ENCODE measurements at places on chromosomes 1 and 21.
A peak's percentile ranks its signal among the peaks of the same experiment; 100 is the strongest.

DNA sequence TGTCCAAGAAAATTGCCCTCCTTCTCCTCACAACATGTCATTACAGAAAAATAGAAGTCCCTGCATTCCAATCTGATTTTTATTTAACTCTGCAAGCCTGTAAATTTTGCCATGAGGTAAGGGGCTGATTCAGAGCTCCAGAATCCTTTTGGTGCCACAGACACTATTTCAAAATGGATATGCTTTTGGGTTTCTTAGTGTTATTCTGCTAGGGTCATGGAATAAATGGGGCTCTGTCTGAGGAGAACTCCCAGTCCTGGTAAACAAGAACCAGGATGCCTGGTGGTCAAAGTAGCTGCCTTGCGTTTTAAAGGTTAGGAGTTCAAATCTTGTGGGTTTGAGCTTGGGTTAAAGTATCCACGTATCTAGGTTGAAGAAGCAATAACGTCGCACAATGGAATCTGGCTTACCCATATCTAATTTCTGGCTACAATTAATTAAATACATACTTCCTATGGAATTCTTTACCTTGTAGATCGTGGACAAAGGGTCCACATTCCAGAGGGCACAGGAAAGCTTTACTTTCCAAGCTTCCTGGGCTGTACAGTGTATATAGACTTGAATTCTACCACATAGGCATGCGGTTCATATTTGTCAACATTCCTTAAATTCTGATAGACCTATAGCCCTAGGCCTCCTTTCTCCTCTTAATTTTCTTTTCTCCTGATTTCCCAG lies 98.0 kb upstream of the CDC42BPA start:
- DNase-seq = no peak

- no peak for DNase-seq
Observed at GRCh38 chr1:194062962-194063361, 876.5 kb upstream of the B3GALT2 start.

DNA sequence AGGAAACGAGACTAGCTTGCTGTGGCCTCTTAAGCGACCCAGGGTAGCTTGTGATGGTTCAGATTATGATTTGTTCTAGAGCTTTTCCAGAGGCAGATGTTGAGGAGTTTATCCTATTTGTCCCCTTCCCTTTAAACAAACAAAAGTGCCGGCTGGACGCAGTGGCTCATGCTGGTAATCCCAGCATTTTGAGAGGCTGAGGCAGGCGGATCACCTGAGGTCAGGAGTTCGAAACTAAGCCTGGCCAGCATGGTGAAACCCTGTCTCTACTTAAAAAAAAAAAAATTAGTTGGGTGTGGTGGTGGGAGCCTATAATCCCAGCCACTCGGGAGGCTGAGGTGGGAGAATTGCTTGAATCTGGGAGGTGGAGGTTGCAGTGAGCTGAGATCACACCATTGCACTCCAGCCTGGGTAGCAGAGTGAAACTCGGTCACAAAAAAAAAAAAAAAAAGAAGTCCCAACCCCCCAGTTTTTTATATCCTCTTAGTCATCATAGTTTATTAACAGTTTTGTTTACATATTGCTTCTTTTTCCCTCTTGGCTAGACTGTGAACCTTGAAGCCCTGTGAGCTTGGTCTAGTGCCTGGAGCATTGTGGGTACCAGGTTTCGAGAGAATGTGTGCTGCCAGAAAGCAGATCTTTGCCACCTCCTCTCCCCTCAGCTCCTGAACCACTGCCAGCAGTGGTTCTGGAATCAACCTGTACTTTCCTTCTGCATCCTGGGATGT lies 29.8 kb downstream of the MAPKAPK2 start:
- no peak for DNase-seq

- no peak for DNase-seq
Observed at GRCh38 chr1:118815909-118816308, 172.2 kb downstream of the TBX15 start.

- no peak for DNase-seq
Observed at GRCh38 chr1:59657873-59658465, 156.8 kb upstream of the HOOK1 start.

DNA sequence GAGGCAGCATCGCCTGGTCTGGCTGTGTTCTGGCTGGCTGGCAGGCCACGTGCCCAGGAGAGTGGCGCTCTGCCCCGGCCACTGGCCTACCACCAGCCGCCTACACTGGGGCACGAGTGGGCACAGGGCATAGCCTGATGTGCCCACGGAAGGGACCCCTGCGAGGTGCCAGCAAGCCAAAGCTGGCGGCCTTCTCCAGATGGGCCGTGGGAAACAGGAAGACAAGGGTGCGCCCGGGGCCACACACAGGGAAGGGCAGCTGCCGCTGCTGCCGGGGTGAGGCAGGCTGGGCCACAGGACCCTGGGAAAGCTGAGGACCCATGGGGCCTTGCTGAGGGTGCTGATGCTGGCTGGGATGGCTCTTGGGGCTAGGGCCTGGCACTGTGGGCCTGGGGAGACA lies 40.7 kb downstream of the SLC66A1 start:
- DNase-seq = no peak

DNA sequence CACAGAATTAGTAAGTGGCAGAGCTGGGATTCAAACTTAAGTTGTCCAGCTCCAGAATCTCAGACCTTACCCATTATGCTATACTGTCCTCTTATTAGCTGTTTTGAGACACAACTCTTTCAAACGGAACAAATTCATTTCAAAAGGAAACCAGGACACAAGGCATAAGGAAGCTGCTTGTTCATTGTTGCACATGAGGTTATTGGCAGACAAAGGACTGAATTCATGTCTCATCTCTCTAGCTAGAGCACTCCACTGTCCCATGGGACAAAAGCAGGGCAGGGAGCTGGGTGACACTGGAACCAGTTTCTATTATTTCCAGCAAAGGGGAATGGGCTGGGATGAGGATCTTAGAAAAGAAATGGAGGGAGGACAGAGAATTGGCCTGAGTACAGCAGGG lies 26.4 kb downstream of the CHI3L2 start:
- DNase-seq = no peak

DNA sequence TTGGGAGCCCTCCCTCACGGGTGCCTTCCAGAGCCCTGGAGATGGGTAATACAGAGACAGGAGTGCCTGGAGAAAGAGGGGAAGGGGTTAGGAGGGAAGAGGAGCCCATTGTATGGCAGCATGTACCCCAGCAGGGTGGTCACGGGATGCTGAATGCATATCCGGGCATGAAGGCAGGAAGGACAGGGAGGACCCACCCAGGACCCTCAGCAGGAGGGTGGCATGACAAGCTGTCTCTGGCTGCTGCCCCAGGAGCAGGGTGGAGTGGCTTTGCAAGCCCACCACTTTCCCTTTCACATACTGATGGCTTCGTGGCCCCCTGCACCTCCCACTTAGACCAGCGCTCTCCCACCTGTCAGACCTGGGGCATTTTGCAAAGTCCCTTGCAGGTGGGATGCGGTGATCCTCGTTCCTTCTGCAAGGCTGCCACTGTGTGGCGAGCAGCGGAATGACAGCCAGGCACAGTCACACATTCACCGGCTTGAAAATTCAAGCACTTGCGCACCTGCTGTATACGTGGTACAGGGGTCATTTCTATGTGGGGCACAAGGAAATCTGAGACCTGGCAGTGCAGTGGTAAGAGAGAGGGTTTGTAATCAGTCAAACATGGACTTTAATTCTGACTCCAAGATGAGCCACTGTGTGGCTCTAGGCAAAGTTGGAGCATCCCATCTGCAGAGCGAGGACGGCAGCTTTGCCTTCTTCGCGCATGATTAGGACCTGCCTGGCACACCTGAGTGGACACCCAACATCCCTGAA lies 53.2 kb upstream of the TMEM51 start:
- peak; percentile 29 for DNase-seq

GRCh38 chr1:161298116-161298515 lies 11.7 kb downstream of the MPZ start:
- no peak for DNase-seq

GRCh38 chr1:119978018-119978505 lies 81.7 kb upstream of the ADAM30 start:
- no peak for DNase-seq

DNA sequence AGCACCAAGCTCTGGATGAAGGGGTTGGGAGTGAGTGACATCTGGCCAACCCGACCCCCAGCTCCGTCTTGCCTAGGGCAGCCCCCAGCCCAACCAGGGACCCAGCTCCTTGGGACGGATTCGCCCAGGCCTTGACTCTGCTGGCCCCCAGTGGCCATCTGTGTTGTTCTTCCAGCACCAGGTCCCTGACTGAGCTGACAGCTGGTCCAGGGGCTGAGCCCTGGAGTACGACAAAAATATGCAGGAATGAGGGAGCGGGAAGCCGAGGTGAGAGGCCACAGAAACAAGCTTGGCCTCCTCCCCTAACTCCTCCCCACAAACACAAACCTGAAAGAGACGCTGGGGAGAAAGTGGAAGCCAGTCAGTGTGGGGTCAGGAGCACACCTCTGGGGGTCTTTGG lies 55.0 kb upstream of the PAX7 start:
- peak; percentile 67 for DNase-seq

- no peak for DNase-seq
Observed at GRCh38 chr1:41613689-41614574, 129.4 kb upstream of the EDN2 start.

DNA sequence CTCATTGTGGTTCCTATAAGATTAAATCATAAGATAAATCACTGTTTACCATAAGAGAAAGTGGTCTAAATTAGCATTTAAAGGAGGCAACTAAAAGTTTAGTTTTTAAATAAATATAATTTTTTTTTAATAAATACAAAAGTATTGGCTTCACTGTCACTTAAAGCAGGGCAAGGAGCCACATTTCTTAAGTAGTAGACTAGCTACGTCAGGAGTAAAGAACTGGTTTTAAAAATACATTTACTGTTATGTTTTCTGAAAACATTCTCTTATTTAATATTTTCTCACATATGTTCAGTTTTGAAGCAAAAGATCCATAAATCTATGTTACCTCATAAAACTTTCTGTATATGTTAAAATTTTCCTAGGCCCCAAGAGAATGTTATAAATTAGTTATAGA lies 2.2 kb downstream of the ANGPTL1 start:
- DNase-seq = no peak

- no peak for DNase-seq
Observed at GRCh38 chr1:232669981-232670747, 40.2 kb upstream of the SIPA1L2 start.

DNA sequence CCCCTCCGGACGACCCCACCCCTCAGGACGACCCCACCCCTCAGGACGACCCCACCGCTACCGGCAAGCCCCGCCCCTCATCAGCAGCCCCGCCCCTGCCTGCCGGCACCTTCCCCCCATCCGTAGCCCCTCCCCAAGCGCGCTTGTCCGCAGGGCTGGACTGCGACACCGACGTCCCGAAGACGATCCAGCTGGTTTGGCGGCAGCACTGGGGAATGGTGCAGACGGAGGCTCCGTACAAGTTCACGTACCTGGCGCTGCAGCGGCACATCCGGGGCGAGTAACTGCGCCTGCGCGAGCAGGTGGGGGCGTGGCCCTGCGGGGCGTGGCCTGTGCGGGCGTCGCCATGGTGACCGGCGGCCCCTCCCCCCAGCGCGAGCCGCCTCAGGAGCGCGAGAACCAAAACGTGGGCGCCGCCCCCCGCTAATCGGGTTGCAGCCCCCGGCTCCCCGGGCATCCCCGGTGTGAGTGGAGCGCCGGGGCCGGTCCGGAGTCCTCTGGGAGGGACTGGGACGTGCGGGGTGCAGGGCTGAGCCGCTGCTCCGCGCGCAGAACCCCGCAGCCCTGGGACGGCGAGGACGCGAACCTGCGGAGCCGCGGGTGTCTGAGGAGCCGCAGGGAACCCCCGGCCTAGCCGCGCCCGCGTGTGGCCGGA lies 4.9 kb downstream of the RNF223 start:
- peak; percentile 90 for DNase-seq

- no peak for DNase-seq
Observed at GRCh38 chr1:228752258-228752657, 17.0 kb downstream of the RHOU start.

GRCh38 chr1:58833166-58833565 lies 49.3 kb upstream of the JUN start:
- no peak for DNase-seq

DNA sequence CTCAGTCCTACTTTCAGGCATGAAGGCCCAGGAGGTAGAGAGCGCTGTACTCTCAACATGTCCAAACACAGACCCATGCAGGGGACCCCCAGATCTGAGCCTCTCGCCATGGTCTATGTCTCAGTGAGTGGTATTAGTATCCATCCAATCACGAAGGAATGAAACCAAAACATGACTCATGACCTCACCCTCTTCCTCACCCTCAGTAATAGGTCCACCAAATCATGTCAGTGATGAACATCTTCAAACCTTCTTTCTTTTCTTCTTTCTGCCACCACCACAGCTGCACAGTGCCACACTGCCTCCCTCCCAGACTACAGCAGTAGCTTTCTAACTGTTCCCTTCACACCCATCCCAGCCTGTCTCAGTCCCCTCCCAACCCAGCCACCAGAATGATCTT lies 16.8 kb downstream of the C1orf116 start:
- DNase-seq = no peak

GRCh38 chr1:62784509-62785365 lies 805 bp downstream of the ATG4C start:
- peak; percentile 24 for DNase-seq

DNA sequence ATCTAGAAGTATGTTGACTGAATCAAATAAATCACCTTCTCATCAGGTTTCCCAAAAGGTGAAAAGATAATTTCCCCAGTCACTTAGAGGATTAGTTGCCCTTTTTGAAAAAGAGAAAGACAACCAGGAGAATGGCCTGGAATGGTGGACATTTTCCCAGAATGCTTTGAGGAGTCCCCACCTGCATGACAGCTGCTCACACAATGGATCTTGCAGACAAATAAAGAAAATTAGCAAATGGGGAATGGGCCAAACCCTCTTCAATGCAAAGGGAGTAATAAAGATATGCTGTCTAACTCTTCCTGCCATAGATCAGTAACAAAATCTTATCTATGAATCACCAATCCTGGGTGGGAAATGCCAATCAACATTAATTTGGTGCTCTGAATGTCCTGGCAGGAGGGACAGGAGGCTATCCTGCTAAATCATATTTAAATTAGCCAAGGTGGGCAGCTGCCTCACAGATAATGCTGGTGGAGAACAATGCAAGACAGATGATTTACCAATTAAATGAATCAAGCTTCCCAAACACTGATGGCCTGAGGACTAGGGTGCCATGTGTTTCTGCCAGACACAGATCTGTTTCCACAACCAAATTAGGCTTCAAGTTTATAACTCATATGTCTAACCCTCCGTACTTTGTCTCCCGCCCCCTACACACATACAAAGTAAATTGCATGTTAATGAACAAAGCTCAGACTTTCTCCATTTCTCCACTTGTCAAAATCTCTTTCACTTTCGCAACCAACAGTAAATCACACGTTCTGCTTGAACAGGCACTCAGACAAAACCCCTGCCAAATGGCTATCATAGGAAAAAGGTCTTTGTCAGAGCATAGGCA lies 488.0 kb upstream of the PLXNA2 start:
- no peak for DNase-seq

GRCh38 chr1:55196433-55197035 lies 18.6 kb downstream of the USP24 start:
- DNase-seq = peak; percentile 75

GRCh38 chr1:35222322-35223083 lies 29.6 kb upstream of the SFPQ start:
- peak; percentile 23 for DNase-seq

All from erythroblast (primary cell).